ENCODE measurements at places on chromosomes 2 and 18.

GRCh38 chr2:23454501-23455120 is 69.6 kb downstream of the KLHL29 start:
- DNase-seq = no peak

DNA sequence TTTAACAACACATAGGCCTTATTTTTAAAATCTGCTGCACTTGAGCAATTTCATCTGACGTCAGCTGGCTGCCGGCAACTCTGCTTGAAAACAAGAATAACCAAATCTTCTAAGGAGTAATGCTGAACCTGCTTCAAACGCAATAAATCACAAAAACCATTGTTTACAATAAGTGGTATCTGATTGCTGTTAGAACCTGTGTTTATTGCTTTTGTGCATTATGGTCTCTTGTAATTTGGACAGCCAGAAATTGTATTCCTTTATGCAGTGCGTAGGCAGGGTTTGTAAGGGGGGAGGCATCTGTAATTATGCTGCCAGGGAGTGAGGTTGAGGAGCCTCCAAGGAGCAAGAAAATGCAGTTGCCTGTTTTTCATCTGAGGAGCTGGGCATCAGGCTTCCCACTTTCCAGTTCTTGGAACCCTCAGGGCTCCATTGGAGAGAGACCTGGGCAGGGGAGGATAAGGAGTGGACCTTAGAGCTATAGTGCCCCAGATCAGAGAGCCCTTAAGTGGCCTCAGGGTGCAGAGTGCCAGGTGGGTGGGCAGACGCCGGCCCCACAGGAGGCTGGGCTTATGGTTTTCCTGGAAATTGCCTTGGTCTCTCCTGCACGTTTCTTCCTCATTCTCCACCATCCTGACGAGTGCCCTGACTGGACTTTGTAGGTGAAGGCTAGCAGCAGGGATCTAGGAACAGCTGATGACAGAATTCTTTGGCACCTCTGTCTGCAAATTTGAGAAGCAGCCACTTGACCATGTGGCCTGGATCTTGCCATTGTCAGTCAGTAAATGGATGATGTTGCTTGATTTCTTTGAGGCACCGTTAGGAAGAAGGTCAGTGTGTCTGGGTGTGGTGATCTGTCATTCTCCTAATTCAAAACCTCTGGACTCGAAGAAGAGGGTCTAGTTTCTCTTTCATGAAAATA is 129.2 kb downstream of the KLHL29 start:
- DNase-seq = no peak

DNA sequence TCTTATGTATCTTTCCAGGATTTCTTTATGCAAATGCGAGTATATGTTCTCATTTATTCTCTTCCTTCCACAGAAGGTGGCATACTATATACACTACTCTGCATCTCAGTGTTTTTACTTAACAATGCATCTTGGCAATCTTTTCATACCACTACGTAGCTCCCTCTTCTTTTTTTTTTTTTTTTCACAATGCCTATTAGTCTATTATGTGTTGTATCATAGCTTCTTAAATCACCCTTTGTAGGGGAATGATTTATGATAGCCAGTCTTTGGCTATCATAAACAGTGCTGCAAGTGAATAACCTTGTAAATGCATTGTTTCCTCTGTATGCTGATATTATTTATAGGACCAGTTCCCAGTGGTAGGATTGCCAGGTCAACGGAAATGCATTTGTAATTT is 204.2 kb downstream of the BABAM2 start:
- no peak for DNase-seq

DNA sequence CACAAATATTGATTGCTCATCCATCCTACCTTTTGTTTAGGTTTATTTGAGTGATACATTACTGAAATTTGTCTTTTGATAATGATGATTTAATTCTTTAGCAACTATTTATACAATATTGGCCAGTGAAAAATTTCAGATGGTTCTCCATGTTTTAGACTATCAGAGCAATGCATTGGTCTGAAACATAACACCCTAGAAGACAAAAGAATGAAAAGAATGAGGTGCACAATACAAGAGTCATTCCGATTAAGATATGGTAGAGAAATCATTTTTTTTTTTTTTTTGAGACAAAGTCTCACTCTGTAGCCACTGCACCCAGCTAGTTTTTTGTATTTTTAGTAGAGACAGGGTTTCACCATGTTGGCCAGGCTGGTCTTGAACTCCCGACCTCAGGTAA is 197.4 kb upstream of the FAM98A start:
- no peak for DNase-seq

- DNase-seq = no peak
Measured at GRCh38 chr18:10239103-10239502, 215.3 kb upstream of the APCDD1 start.

DNA sequence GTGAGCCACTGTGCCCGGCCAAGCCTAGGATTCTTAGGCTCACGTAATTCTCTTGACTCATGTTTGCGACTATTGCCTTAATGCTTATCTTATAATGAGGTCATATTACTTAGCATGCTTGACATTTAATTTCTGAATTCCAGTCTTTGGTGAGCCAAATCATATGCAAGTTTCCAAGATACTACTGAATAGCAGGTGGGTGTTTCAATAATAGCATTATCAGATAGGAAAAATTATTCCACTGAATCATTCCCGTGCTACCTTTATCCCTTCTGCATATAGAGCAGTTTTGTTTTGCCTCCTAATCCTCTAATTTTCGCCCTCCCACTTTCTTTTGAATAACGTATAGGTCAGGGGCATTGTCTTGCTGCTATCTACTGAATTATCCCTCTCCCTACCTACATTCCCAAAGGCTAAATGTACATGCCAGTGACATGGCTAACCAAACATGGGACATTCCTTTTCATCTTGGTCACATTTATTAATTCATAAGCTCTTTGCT is 4.9 kb downstream of the DAW1 start:
- DNase-seq = no peak

- DNase-seq = no peak
Measured at GRCh38 chr18:70135604-70136003, 69.9 kb downstream of the RTTN start.

DNA sequence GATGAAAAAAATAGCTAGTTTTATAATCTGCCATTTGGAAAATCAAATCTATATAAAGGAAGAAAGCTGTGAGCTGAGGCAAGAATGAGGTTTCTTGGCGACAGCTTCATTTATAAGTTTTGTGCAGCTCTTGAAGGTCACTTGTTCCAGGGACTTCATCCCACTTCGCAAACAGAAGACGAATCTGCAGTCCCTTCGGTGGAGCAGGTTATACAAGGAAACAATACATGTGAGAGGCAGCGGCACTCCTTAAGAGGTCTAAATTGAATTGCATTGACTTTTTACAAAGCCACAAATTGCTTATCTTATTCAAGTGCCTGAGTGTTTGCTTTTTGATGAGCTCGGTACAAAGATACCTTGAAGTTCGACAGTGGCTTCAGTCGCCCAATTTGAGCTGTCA is 72.2 kb downstream of the C1QL2 start:
- DNase-seq = no peak

DNA sequence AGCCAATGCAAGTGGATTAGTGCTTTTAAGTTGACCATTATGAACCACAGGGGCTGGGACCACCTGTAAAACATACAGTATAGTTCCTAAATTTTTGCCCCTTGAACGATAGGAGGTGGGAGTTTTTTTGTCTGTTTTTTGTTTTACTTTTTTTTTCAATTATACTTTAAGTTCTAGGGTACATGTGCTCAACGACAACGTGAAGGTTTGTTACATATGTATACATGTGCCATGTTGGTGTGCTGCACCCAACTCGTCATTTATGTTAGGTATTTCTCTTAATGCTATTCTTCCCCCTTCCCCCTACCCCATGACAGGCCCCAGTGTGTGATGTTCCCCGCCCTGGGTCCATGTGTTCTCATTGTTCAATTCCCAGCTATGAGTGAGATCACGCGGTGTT is 1797.9 kb upstream of the PIK3C3 start:
- DNase-seq = no peak

GRCh38 chr2:57543211-57543610 is 503.4 kb upstream of the VRK2 start:
- DNase-seq = no peak

DNA sequence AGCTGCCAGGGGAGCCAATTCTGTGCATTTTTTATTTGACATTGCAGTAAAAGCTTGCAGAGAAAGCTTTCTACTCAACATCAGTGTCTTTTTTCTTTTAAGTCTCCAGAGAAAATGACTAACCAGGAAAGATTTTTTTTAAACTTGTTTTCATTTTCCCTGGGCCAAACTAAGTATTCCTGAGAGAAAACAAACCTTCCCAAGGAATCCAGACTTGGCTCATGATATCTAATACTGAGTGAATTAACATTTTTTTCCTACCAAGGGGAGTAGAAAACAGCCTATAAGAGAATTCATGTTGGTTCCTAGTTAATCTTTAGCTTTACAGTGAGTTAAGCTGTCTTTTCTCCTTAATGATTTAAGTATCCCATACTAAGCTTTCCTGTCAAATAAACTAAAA is 46.7 kb downstream of the DAPL1 start:
- no peak for DNase-seq

GRCh38 chr2:65744477-65745200 is 312.2 kb upstream of the SPRED2 start:
- no peak for DNase-seq

GRCh38 chr2:77149565-77149964 is 372.6 kb downstream of the LRRTM4 start:
- DNase-seq = no peak

DNA sequence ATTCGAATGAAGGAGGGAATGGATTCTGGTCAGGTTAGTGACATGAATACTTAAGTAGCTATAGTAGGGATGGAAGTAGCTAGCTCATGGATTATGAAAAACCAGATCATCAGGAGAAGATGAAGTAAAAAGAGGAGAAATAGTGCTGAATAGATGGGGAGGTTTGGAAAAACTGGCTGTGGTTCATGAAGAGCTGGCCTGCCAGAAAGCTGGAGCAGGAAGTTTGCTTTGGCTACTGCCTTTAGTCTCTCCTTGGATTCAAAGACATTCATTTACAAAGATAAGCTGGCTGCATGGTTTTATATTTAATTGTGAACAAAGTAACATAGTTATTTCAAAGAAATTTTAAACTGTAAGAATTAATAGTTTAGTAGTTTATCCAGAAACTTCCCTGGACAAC is 567.0 kb downstream of the RIT2 start:
- DNase-seq = no peak

GRCh38 chr2:162153608-162154224 is 1.7 kb upstream of the GCG start:
- DNase-seq = peak; percentile 20

DNA sequence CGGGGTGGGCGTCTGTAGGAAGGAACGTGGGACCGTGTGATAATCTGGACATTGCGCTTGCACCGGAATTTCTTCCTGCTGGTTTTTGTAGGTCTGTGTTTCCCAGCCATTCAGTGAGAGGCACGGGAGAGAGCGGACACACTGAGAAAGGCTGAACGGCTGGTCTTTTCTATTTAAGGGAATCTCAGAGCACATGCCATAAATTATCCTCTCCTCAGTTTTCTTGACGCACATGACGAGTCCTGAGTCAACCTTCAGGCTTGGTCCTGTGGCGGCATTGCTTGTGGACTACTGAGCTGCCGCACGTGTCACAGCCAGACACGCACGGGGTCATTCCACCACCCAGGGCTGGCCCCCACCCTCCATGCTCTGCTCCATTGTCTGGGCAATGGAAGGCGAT is 519.3 kb upstream of the ID2 start:
- DNase-seq = peak; percentile 33

Data from left renal pelvis (tissue), 4 donors.